ENCODE measurements at places on chromosomes 7 and 10. TPM values are rescaled to one million over a fixed set of nuclear protein-coding genes. Genes with fewer than 3 reads are reported as not detected.

The HOXA3 gene
- total RNA-seq, result 8.1 TPM

The CALHM1 gene
- total RNA-seq, result not detected

The BTBD16 gene
- total RNA-seq, result 0.41 TPM

The LLCFC1 gene
- total RNA-seq, result not detected

The GNAI1 gene
- total RNA-seq, result 39.4 TPM

The CYP3A7 gene
- total RNA-seq, result not detected

The RBM28 gene
- total RNA-seq, result 54.4 TPM

The SLC26A3 gene
- total RNA-seq, result not detected

The NPSR1 gene
- total RNA-seq, result not detected

The MICALL2 gene
- 31.5 TPM for total RNA-seq

The MMD2 gene
- total RNA-seq, result not detected

The MBL2 gene
- total RNA-seq, result not detected

The HMX2 gene
- total RNA-seq, result 0.15 TPM
